ENCODE measurements at places on chromosomes 7 and 10.

DNA sequence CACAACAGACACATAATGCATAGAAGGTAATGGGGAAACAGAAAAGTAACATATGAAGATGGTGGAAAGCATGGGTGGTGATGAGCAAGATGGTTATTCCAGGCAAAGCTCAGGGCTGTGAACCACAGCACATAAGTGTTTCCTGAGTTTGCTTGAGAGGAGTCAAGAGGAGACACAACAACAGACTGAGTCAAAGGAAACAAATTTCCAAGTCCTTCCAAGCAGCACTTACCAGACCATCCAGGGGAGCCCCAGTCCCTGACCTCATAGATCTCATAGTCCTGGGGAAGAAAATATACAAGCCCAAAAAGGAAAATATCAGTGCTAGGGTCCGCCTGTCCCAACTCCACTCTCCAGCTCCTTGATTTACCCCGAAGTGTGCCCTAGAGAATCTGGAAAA, 216.6 kb upstream of the FZD1 start:
- DNase-seq, result no peak

- no peak for DNase-seq
These were observed 5.8 kb downstream of the COMTD1 start for GRCh38 chr10:75229971-75230370.

GRCh38 chr10:6843481-6843881, 263.4 kb upstream of the PRKCQ start:
- DNase-seq, result no peak

DNA sequence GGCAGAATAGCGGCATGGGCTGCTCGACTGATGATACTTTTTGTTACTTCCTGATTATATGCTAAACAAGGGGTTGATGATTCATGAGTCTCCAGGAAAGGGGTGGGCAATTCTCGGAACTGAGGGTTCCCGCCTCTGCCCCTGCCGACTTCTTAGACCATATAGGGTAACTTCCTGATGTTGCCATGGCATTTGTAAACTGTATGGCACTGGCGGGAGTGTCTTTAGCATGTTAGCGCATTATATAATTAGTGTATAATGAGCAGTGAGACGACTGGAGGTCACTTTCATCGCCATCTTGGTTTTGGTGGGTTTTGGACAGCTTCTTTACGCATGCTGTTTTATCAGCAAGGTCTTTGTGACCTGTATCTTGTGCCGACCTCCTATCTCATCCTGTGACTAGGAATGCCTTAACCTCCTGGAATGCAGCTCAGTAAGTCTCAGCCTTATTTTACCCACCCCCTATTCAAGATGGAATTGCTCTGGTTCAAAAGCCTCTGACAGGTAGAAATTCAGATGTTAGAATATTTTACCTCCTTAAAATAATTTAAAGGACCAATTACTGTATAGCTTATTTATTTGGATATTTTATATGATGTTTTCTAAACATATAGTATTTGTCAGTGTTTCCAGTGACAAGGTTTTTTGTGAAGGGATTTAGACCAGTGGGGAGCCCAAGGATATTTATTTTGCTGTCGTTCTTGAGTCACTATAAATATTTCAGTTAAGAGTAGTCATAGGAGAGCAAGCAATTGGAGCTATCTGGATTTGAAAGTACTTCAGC, 90.1 kb upstream of the PIK3CG start:
- no peak for DNase-seq

GRCh38 chr10:124094419-124094785, 1.0 kb upstream of the CHST15 start:
- no peak for DNase-seq

- no peak for DNase-seq
These were observed 5.7 kb upstream of the ITIH2 start for GRCh38 chr10:7697426-7697825.

DNA sequence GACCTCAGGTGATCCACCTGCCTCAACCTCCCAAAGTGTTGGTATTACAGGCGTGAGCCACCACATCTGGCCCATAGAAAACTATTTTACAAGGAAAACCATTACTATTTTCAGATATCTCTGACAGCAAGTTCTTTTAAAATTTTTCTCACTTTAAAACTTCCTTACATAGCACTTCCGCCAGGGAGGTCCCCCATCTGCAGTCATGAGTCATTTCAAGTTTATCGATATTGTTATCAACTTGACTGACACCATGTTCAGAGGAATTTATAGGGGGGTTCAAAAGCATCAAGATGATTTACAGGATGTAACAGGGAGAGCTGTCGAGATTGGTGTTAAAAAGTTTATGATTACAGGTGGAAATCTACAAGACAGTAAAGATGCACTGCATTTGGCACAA, 88.8 kb downstream of the NRBF2 start:
- DNase-seq, result no peak

GRCh38 chr10:108783897-108784296, 1139.4 kb downstream of the XPNPEP1 start:
- DNase-seq, result peak; percentile 1

GRCh38 chr7:725223-726005, 1.1 kb upstream of the DNAAF5 start:
- no peak for DNase-seq

DNA sequence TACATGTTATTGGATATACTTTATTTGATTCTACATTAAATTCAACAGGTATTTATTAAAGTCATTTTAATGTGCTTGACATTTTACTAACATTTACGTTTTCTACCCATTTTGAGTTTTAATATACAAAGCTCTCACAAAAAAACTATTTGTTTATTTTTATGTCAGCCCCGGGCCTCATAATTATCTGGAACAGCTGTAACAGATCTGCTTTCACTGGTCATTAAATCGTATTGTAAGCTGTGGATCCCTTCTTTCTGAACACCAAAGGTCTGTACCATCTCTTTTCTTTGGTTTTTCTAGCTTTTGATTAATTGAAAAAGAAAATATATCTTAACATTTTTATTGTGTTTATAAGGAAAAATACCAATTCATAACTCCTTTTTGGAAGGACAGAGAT, 73.5 kb downstream of the SEMA3E start:
- DNase-seq, result no peak

GRCh38 chr10:33459602-33460001, 125.1 kb upstream of the NRP1 start:
- no peak for DNase-seq

DNA sequence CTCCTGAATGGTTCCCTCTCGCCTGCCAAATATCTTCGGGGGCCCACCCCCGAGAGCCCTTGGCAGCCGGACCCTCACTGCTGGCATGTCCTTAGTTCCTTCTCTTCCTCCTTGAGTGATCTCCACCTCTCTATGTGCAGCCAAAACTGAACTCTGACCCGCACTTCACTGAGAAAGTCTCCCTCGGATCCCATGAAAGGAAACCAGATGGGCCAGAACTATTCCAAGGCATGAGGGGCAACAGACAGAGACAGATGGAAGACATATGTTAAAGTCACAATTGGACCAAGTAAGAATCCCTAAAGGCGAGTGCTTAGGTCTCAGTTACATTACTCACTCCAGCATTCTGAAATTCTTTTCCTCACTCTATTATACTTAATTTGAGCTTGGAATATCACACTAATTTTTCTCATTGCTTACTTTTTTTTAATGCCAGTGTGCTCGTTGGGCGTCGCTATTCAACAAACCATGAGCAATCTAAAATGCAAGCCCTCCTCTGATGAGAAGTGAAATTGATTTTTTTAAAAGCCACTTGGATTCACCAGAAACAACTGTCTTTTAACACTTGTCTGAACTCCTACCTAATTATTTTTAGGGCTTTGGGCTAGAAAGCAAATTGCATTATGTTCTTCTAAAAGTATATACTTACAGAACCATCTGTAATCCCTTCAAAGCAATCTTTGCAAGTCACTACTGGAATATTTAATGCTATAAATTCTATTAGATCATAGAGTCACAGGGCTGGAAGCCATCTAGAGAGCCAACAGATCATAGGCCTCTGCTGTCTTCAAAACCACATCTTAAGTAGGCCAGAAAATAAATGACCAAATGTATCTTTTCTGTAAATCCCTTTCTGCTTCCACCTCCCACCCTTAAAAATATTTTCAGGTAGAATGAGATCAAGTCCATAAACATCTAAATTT, 43.3 kb upstream of the EZH2 start:
- no peak for DNase-seq

- DNase-seq, result no peak
These were observed 67.3 kb upstream of the VOPP1 start for GRCh38 chr7:55639640-55640039.

- no peak for DNase-seq
These were observed 52.3 kb downstream of the NEURL1 start for GRCh38 chr10:103545771-103546281.

DNA sequence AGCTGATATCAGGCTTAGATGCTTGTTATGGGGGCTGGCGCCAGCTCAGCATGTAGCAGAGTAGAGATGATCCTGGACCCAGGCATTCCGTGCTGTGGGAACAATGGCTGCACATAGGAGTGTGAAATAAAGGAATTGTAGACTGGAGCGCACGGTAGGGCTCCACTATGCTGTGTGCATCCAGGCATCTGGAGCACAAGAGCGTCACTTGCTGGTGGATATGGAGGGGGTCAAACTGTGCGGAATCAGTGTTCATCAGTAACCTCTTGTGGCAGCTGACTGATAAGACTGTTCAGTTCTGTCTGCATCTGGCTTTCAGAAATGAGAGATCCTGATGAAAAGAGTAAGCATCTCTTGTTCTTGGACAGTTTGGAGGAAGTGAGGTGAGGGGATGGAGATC, 55.8 kb downstream of the ZNF503 start:
- no peak for DNase-seq

GRCh38 chr7:51640841-51641240, 324.2 kb upstream of the COBL start:
- DNase-seq, result no peak

GRCh38 chr7:113143486-113144257, 25.3 kb upstream of the SMIM30 start:
- no peak for DNase-seq

- no peak for DNase-seq
These were observed 236.4 kb upstream of the GPR26 start for GRCh38 chr10:123429706-123430221.

DNA sequence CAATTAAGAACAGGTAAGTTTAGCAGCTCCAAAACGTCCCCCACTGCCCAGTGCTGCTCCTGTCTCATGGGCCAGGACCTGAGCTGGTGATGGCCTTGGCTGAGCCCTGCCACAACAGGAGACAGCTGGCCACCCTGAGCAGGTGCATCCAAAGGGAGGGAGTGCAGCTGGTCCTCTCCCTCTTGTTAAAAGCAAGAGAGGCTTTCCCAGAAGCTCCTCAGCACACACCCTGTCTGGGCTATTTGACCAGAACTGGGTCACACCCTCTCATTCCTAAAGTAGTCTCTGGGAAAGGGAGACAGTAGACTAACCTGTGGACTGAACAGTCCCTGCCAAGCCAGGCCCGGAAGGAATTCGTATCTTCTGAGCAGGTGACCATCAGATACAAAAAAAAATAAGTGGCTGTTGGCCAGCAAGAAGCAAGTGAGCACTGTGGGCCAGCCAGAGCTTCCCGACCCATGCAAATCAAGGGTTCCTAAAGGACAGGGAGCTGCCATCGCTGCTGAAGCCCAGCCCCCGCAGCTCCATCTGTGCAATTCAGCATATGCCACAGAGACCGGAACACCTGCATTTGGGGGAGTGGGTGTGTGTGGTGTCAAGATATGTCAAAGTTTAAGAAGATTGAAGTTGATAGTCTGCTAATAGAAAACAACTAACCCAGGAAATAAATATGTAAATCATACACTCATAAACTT, 2.1 kb upstream of the TMEM72 start:
- DNase-seq, result no peak

GRCh38 chr7:14020339-14020900, 31.0 kb upstream of the ETV1 start:
- DNase-seq, result no peak

- no peak for DNase-seq
These were observed 165.8 kb downstream of the LRRC4 start for GRCh38 chr7:127865466-127865865.

GRCh38 chr10:84510121-84510520, 181.7 kb downstream of the CCSER2 start:
- DNase-seq, result no peak

- no peak for DNase-seq
These were observed 1071.1 kb downstream of the XPNPEP1 start for GRCh38 chr10:108852211-108852610.

- DNase-seq, result no peak
These were observed 30.5 kb downstream of the AP5Z1 start for GRCh38 chr7:4805984-4806300.

DNA sequence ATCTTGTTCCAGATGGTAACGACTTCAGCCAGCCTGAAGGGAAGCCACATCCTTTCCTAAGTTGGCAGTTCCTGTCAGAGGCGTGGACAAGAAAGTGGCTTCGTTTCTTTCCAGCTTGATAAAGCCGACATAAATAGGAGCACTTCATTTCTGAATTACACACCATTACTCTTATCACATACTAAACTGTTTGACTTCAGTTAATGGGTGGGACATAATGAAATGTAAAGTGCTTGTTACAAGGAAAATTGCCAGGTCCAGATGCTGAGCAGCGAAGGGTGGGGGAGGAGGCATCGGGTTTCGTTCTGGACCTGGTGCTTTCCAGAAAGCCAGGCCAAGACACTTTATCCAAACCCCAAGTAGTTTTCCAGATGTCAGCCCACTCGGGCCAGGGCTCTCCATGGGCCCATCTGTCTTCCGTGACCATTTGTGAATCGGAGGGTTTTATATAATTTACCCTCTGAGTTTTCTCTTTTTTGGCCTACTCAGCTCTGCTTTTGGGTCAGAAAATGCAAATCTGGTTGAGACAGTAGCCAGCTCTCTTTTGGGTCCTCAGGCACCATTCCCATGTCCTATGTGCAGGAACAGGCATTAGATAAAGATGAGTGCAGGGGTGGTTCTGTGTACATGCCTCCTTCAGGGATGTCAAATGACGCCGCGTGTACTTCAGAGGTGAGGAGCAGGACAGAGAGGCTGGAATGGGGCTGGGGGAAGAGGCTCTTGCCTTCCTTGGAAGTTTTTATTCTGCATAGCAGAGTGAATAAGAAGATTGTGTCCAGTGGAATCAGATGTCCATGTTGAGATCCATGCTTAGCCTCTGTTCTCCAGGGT, 90.2 kb downstream of the TACC2 start:
- no peak for DNase-seq

GRCh38 chr7:141045126-141045841, 28.6 kb upstream of the TMEM178B start:
- DNase-seq, result no peak

GRCh38 chr10:16509996-16510395, 11.7 kb downstream of the C1QL3 start:
- DNase-seq, result no peak

DNA sequence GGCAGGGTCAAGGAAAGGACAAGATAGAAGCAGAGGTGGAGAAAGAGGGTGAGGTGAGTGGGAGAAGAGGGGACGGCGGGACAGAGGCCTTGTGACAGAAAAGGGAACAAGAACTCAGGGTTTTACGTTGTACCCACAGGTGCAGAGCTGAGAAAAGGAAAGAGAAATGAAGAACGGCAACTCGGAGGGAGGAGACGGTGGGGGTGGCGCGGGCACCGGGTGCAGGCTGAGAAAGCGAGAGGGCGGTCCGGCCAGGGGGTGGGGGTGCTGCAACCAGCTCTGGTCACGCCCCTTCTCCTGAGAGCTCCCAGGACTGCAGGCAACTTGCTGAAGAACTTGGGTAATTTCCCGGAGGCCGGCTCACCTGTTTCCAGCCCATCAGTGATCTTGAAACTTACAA, 65.3 kb downstream of the CARD11 start:
- peak; percentile 53 for DNase-seq

- no peak for DNase-seq
These were observed 472.0 kb downstream of the KCNMA1 start for GRCh38 chr10:77165445-77166208.
